Fibroblast of villous mesenchyme (primary cell): ENCODE measurements at places on chromosomes 12 and 14. TPM values are rescaled to one million over a fixed set of nuclear protein-coding genes. Genes with fewer than 3 reads are reported as not detected.

Gene RFX4
- not detected in 2 replicates for total RNA-seq

Gene OR4E2
- not detected in 2 replicates for total RNA-seq

- DNase-seq = no peak
These were observed 155.1 kb downstream of the CALM1 start for GRCh38 chr14:90551733-90552464.

DNA sequence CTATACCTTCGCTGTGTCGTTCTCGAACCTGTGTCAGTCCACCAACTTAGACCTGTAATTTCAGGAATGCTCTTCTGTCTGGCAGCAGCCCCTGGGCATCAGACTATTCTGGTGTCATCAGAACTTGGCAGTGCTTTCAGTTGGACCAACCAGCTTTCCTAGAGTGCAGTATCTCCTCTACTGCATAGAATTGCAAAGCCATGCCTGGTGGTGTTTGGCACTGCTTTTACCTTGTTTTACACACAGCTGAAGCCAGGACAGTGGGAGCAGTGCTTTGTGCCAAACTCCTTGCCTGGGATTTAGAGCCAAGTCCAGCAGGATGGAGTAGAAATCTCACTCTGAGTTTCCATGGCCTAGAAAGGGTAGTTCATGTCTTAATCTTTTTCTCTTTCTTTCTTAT, 1.5 kb downstream of the FLVCR2 start:
- no peak for DNase-seq
